Naive B cell (primary cell): ENCODE measurements at places on chromosomes 16 and 17. TPM values are rescaled to one million over a fixed set of nuclear protein-coding genes. Genes with fewer than 3 reads are reported as not detected.

KANSL1 gene
- polyA plus RNA-seq = 5.8 TPM

GLIS2 gene
- not detected for polyA plus RNA-seq

ALKBH5 gene
- polyA plus RNA-seq = 152 TPM

CDRT15 gene
- polyA plus RNA-seq = not detected

METTL26 gene
- polyA plus RNA-seq = 85.9 TPM

GAS7 gene
- 1.3 TPM for polyA plus RNA-seq

DNA sequence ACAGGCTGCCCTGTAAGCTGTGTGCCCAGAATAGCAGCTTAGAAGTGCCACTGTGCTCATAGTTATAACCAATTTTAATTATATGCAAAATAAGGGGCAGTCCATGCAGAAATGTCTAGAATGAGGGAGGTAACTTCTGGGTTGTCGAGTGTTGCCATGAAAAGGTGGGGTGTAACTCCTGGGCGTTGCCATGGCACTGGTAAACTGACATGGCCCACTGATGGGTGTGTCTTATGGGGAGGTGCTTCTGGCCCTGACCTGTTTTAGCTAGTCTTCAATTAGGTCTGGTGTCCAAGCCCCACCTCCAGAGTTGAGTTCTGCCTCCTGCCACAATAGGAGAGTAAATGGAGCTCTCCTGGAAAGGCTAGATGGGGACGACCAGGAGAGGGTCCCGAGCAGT, 120.6 kb downstream of the SALL1 start:
- no peak for DNase-seq
- no peaks in the 10 kb centered on the region for H3K27me3 ChIP-seq

DNA sequence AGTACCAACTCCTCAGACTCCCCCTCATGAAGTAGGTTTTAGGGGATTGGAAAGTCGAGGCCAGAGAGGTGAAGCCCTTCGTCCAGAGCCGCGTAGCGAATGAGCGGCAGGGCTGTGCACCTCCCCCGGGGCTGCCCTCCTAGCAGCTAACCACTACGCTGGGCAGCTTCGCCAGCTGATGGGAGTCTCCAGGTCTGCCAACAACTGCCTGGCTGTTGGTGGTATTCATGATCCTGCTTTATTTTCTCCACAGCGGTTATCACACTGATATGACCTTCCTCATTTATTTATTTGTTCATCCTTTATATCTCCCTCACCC, 773 bp upstream of the NETO2 start:
- H3K27ac ChIP-seq = no peak overlapping the region
- peak overlapping the region; percentile 85 for H3K4me3 ChIP-seq
- peaks cover 19% of the 10 kb centered on the region for H3K4me1 ChIP-seq
- no peaks in the 10 kb centered on the region for H3K36me3 ChIP-seq
